ENCODE measurements at places on chromosomes 2 and 18.
A peak's percentile ranks its signal among the peaks of the same experiment; 100 is the strongest.

- no peak for DNase-seq
Observed at GRCh38 chr18:51382081-51382480, 184.6 kb upstream of the MEX3C start.

DNA sequence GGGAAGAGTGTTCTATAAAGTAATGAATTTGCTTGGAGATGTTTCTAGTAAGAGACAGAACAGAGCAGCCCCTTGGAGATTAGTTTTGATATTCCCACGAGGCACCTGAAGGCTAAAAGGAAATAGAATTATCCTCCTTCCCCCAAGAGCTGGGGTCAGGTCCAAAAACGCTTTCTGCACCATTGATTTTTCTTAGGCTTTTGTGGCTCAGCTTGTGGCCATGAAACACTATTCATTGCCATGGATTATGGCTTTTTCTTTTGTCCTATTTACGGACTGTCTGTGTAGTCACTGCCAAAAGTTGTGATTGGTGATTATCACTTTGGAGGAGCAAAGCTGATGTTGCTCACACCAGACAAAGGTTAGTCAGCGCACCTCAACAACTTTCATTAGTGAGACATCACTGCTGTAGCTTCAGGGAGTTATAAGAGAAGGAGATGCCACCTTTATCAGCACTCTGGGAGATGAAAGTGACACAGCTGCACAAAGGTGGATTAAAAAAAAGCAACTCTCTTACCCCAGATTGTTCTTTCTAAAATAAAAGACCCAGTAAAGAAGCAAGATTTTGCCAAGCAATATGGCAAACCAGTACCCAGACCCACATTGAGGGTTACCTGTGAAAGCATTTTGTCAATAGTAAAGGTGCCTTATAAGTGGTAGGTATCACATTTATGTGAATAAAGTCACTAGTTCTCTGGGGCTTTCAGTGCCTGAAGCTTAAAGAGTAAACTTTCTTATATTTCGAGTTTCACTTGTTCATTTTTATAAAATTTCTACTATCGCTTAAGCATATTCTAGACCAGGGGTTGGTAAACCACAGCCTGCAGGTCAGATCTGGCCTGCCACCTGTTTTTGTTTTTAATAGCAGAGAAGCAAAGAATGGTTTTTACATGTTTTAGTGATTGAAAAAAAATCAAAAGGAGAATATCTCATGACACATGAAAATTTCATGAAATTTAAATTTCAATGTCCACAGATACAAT lies 10.6 kb downstream of the CXCR4 start:
- DNase-seq: no peak

DNA sequence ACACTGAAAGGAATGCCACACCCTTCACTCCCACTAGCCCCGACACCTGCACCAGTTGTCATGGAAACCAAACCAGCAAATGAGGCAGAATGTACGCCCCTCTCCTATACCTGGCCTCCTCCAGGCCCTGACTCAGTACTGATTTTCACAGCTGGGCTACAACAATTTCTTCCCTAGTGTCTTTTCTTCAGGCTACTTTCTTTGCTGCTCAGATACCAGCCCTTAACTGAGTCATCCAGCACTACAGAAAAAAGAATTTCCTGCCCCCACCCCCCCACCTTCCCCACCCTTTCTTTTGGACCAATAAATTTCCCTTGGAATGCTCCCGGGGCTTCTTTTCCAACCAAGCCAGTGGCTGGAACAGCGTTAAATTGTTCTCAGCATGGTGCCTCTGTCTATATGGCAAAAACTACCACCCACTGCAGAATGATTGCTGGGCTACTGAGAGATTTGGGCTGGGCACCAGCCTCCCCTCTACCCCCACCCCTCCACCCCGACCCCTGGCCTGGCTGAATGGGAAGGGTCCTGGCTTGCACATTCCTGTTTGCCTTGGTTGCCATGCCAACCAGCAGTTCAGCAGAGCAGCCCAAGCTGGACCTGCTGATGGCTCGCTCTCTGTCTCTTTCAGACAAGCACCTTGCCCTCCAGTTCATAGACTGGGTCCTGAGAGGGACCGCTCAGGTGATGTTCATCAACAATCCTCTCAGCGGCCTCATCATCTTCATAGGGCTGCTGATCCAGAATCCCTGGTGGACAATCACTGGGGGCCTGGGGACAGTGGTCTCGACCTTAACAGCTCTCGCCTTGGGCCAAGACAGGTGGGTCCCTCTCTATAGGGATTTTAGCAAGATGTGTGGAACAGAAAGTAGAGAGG lies 11.3 kb downstream of the SLC14A2 start:
- peak; percentile 70 for DNase-seq

- no peak for DNase-seq
Observed at GRCh38 chr2:10255189-10256030, 47.3 kb upstream of the HPCAL1 start.

GRCh38 chr2:102286041-102286440 lies 25.3 kb upstream of the IL1RL1 start:
- no peak for DNase-seq

GRCh38 chr18:58674863-58675472 lies 3.7 kb downstream of the MALT1 start:
- no peak for DNase-seq

DNA sequence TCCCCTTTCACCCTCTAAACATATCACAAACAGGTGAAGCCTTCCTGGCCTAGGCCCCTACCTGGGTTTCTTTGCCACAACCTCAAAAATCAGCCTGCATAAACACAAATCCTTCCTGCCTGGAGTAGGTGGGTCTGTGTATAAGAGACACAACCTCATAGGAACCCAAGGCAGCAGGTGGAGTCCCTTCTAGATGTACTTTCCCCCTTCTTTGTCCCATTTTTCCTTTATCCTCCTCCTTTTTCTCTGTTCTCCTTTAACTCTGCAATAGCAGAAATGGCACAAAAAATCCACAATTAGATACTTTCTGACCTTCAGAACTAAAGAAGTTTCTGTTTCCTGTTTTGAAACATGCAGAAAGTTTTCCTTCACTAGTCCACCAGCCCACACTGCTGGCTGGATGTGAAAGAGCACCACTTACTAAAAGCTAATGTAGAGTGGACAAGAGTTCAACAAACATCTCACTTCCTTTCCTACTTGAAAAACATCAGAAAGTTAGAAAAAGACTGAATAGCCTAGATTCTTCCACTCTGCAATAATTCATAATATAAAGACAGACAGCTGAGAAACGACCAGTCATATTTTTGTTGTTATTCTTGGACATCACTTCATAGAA lies 11.2 kb downstream of the SLC40A1 start:
- DNase-seq: no peak

GRCh38 chr2:218002845-218003180 lies at the start of gene TNS1:
Gene TNS1 (minus strand): TSS chr2:218002995. CDS start chr2:218002872, 123 bp downstream.
- no peak for DNase-seq

- no peak for DNase-seq
Observed at GRCh38 chr2:236642125-236642524, 72.5 kb downstream of the ACKR3 start.

- DNase-seq: no peak
Observed at GRCh38 chr18:54531402-54532065, 59.5 kb upstream of the DYNAP start.

DNA sequence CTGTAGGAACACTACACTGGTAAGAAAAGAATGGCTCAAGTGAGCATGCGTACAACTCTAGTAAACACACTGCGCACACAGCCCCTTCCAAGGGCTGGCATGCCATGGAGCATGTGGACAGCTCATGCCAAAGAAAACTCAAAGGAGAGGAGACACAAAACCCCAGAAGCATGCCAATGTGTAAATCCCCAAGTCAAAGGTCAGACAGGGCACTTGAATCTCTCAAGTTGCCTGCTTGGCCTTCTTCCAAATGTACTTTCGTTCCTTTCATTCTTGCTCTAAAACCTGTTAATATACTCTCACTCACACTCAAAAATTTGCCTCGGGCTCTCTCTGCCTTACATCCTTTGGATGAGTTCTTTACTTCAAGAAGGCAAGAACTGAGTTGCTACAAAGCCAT lies 365.3 kb downstream of the NBAS start:
- DNase-seq: no peak

- no peak for DNase-seq
Observed at GRCh38 chr2:18180031-18180610, 301.7 kb downstream of the KCNS3 start.

DNA sequence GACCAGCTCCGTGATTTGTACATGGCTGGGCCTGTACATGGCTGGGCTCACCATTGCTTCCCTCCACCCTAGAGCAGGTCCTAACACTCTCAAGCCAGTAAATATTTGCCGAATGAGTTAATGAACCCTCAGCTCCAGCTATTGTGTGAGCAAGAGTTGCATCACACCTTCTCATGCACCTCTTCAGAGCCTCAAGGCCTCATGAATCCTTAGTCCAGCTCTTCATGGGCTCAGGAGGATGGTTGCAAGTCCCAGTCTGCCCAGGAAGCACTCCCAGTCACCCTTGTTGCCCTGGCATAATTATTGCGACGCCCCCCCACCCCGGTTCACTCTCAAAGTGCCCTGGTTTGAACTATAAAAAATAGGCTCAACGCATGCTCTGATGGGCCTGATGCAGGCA lies 30.1 kb upstream of the GNAL start:
- no peak for DNase-seq

GRCh38 chr2:33777786-33778185 lies 178.7 kb upstream of the FAM98A start:
- no peak for DNase-seq

DNA sequence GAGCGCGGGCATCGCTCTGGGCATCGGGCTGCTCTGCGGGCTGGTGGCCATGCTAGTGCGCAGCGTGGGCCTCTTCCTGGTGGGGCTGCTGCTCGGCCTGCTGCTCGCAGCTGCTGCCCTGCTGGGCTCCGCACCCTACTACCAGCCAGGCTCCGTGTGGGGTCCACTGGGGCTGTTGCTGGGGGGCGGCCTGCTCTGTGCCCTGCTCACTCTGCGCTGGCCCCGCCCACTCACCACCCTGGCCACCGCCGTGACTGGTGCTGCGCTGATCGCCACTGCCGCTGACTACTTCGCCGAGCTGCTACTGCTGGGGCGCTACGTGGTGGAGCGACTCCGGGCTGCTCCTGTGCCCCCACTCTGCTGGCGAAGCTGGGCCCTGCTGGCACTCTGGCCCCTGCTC lies 3.8 kb downstream of the TMEM198 start:
- DNase-seq: no peak

- DNase-seq: no peak
Observed at GRCh38 chr2:236550701-236551465, 18.7 kb upstream of the ACKR3 start.

GRCh38 chr2:126302043-126302442 lies 353.9 kb upstream of the GYPC start:
- no peak for DNase-seq

GRCh38 chr2:48723129-48723528 lies 32.4 kb downstream of the LHCGR start:
- DNase-seq: no peak

GRCh38 chr18:23057096-23057495 lies 78.2 kb upstream of the CABLES1 start:
- no peak for DNase-seq
